Right cardiac atrium (tissue), 5 donors: ENCODE measurements at places on chromosomes 7 and 10. TPM values are rescaled to one million over a fixed set of nuclear protein-coding genes. Genes with fewer than 3 reads are reported as not detected.

- DNase-seq, result no peak
These were observed 17.8 kb downstream of the LYZL1 start for GRCh38 chr10:29306688-29307087.

DNA sequence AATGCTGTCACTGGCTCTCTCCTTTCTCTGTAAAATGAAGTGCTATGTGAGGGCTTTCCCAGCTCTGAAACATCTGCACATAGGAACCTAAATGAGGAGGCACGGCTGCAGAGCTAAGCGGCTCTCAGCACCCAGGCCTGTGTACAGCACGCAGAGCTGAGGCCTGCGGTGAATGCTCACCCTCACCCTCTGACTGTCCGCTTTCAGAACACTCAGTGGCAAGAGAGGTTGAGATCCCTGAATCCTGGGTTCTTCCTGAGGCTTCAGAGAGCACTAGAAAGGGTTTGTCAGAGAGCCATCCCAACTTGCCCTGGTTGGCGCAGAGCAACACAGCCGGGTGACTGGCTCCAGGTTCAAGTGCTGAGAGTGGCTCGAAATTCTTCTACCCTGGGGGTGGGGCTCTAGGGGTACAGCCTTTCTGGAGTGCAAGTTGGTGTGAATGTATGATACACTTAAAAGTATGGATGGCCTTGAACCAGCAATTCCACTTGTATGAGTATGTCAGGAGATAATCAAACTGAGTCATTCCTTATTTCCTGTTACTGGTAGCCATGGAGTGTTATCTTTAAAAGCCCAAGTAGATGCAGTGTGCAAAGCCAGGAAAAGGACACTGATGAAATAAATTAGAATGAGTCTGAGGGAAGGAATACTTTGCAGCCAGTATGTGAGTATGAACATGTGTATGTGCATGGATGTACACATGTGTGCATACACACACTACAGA, 1.7 kb upstream of the CCDC201 start:
- DNase-seq, result no peak

DNA sequence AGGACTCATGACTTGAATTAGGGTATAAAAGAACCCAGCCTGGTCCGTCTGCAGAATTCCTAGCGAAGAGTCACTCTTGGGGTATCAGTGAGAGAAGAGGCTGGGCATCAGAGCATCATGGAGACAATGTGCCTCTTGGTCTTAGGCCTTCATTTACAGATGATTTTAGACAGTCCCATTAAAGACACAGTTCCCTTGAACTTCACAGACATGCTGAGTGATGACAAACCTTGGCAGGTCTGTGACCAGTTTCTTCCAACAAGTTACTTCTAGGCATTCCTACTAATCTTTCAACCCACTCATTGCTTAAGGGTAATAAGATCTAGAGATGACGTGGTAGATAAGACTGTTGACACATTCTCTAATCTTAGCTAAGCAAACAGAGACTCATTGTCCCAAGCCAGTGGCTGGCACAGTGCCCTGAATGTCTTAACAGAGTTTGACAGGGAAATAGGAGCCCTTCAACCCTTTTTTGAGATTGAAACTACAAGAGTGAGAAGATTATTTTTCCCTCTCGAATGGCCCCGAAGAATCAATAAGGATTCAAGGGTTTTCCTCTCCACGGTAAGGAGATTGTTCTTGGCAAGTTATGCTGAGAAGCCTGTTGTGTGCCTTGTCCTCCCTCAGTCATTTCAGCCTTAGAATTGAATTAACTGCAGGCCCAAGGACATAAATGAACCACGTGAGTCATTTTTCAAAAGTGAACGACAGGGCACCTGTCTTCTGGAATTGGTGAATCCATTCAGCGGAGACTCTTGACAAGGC, 281.1 kb downstream of the CCDC3 start:
- peak; percentile 90 for DNase-seq

The TMEM26 gene
- total RNA-seq, result 0.19 TPM

DNA sequence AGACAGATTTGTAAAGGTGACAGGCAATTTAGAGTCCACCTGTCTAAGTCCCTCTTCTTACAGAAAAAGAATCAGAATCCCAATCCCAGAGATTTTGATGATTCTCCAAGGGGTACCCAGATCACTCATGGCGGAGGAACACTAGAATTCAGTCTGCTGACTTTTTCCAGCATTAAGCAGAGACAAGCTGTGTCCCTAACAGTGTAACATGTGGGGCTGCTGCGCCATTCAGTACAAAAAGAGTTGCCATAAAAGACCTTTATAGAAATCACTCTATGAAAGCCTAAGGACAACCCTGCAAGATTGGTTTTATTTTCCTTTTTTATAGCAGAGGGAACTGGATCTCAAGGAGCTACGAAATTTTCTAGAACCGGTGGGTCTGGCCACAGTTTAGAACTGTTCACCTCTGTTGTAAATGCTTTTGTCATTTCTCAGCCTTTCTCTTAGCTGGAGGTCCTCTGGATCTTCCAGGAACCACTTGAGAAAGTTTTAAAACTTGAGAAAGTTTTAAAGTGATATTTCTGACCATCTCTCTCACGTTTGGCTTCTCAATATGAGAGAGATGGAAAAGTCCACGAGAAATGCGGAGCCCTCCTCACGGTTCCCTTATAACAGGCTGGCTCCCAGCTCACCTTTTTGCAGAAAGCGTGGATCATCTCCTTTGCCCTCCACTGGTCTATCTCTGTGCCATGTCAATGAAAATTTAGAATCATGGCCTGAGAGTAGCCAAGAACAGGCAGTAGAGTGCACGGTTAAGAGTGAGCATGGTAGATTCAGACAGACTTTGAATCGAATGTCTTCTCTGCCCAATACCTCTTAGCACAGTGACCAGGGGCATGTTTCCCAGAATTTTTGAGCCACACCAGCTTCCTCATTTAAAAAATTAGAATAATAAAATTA, 826 bp downstream of the GIMAP7 start:
- DNase-seq, result no peak
